Aorta (tissue), 5 donors: ENCODE measurements at places on chromosomes 11 and 22. TPM values are rescaled to one million over a fixed set of nuclear protein-coding genes. Genes with fewer than 3 reads are reported as not detected.

DNA sequence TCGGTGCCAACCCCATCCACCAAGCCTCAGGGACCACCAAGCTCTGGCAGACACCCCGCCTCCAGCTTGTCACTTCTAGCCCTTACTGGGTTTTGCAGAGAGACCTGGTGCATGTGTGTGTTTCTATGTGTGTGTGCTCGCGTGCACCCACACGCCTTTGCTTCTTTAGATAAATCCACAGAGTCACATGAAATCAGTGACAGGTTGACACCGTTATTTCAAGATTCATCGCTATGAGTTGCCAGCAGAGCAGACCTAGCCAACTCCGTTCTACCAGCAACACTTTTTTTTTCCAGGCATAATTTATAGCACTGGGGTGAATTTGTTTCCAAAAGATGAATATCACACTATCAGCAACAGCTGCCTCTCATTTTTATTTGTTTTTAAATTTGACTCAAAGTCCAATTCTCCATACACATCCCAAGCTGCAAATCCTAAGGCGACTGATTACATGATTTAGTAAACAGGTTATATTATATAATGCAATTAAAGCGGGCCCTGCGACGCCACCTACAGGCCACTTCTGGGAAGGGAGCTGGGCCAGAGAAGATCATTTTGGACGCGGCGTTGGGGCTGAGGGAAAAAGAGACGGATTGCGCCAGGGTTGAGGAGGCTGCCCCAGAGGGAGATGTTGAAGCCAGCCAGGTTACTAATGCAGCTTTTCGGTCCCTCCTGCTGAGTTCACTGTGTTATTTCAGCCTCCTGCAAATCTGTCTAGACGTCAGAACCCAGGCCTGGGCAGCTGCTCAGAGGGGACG lies 150.5 kb downstream of the FEZ1 start:
- H3K27ac ChIP-seq, result no peak overlapping the region
- no peaks in the 10 kb centered on the region for H3K4me1 ChIP-seq
- no peaks in the 10 kb centered on the region for H3K27me3 ChIP-seq
- peak; percentile 92 for DNase-seq

Gene LRRC32
- 130 TPM for total RNA-seq

Gene OR2D2
- not detected for total RNA-seq

Gene CD3D
- 3.0 TPM for total RNA-seq
